ENCODE measurements at places on chromosomes 3 and 15. TPM values are rescaled to one million over a fixed set of nuclear protein-coding genes. Genes with fewer than 3 reads are reported as not detected.

ATRIP gene
- total RNA-seq: 5.4 TPM

CTXN2 gene
- not detected for total RNA-seq

ECE2 gene
- total RNA-seq: not detected

LTK gene
- total RNA-seq: 0.22 TPM

DNAH1 gene
- total RNA-seq: 3.5 TPM

SLC6A11 gene
- total RNA-seq: not detected

IGSF11 gene
- 2.2 TPM for total RNA-seq

NFKBIZ gene
- total RNA-seq: 8.6 TPM

CCDC9B gene
- 161 TPM for total RNA-seq

C3orf70 gene
- total RNA-seq: 0.84 TPM

TUBGCP4 gene
- 12.8 TPM for total RNA-seq

CIDEC gene
- 0.93 TPM for total RNA-seq

MINAR1 gene
- total RNA-seq: 0.20 TPM

NEIL1 gene
- 8.8 TPM for total RNA-seq

THRB gene
- 38.6 TPM for total RNA-seq

MORC1 gene
- not detected for total RNA-seq

AHSG gene
- not detected for total RNA-seq

STRA6 gene
- not detected for total RNA-seq

DAZL gene
- not detected for total RNA-seq

RASGRP1 gene
- total RNA-seq: 0.10 TPM

GASK1A gene
- 3.7 TPM for total RNA-seq

LRTM1 gene
- total RNA-seq: not detected

NDUFB4 gene
- 323 TPM for total RNA-seq

ZNF639 gene
- total RNA-seq: 30.7 TPM

KLHL25 gene
- total RNA-seq: 5.5 TPM

DOCK3 gene
- total RNA-seq: 0.87 TPM

ANKRD63 gene
- total RNA-seq: not detected

ARHGAP11A gene
- total RNA-seq: 2.8 TPM

SERPINI2 gene
- 0.32 TPM for total RNA-seq

GOLGA8T gene
- total RNA-seq: not detected

GOLGA8S gene
- 0.07 TPM for total RNA-seq

TMEM45A gene
- total RNA-seq: 2.2 TPM

STRC gene
- total RNA-seq: not detected

RTP3 gene
- total RNA-seq: not detected

TMEM207 gene
- total RNA-seq: not detected

KCNMB3 gene
- 0.44 TPM for total RNA-seq

ANKRD28 gene
- 40.8 TPM for total RNA-seq

SPRED1 gene
- 7.1 TPM for total RNA-seq

CRYGS gene
- total RNA-seq: 0.56 TPM

EFHB gene
- total RNA-seq: not detected

Measured in psoas muscle (tissue), 8 donors.